ENCODE measurements at places on chromosomes 6 and 20. TPM values are rescaled to one million over a fixed set of nuclear protein-coding genes. Genes with fewer than 3 reads are reported as not detected.

GRCh38 chr6:14396392-14396791 lies 278.8 kb downstream of the CD83 start:
- H3K27ac ChIP-seq: no peak overlapping the region
- H3K4me3 ChIP-seq: no peak overlapping the region
- no peaks in the 10 kb centered on the region for H3K36me3 ChIP-seq
- DNase-seq: no peak

DNA sequence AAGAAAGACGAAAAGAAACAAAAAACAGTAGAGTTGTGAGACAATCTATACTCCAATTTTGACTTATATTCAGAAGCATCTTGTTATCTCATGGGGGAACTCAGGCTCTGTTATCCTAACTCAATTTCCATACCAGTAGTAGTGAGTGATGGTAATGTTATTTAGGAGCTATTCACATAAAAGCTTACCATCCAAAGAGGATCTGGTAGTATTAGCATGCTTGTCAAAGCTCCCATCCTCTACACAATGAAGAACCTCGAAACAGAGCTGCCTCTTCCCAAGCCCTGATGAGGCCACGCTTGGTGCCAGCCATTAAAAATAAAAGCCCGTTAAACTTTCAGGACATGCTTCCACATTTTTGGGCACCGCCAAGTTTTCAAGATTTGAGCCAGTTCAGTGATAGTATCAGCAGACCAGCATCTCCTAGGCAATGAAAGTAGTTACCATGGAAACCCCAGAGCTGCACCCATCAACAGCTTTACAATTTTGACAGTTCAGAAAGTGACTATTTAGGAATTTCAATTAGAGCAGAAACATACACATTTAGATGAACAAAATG lies 173.3 kb downstream of the CD83 start:
- no peaks in the 10 kb centered on the region for H3K27me3 ChIP-seq
- H3K4me3 ChIP-seq: no peak overlapping the region
- no peaks in the 10 kb centered on the region for H3K36me3 ChIP-seq
- peaks cover 6% of the 10 kb centered on the region for H3K4me1 ChIP-seq

DNA sequence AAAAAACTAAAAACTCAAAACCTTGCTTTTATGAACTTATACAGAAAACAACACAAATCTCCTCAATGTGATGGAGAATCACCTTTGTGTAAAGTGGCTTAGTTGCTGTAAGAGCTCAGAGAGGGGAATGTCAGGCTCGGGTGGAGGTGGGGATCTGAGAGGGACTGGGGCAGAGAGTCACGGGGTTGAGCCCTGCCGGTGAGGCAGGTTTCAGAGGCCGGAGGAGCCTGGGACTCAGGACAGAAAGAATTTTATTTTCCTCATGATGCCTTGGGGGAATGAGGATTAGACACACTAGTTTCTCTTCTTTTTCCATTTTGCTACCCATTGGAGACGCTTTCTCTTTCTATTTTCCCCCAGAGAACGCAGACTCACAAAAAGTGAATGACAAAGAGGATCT lies 252.3 kb upstream of the FOXQ1 start:
- no peaks in the 10 kb centered on the region for H3K36me3 ChIP-seq
- H3K27me3 ChIP-seq: no peaks in the 10 kb centered on the region
- DNase-seq: no peak

GRCh38 chr6:106048336-106048735 lies 37.8 kb upstream of the PRDM1 start:
- no peaks in the 10 kb centered on the region for H3K27me3 ChIP-seq
- no peak overlapping the region for H3K27ac ChIP-seq
- no peak overlapping the region for H3K4me3 ChIP-seq
- no peak for DNase-seq
- no peaks in the 10 kb centered on the region for H3K36me3 ChIP-seq

DNA sequence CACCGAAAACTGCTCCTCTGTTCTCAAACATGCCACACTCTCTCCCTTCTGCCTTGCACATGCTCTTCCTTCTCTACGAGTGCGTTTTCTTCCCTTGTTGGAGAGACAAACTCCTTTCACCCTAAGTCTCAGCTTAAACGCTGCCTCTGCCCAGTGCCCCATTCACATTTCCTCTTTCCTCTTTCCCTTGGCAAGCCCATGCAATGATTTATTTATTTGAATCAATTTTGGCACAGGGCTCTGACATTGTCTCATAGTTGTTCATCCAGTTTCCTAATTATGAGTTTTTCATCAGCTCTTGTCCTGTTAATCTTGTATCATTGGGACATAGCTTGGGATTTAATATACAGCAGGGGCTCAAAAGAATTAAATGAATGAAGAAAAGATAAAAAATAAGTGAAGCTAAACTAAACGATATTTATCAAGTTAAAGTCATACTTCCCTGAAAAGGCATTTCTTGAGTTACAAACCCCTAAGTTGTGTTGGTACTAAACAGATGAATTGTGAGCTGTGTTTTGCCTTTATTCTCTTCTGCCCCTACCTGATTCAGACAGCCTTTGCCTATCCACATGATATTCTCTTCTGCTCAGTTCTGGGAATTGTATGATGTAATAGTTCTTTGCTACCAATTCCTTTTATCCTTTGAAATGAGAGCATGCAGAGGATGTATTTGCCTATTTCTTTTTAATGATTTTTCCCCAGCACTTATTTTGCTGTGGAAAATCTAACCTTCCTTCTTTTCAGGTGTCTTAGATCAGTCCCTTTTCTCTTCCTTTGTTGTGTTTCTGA lies 704.4 kb downstream of the UTRN start:
- no peaks in the 10 kb centered on the region for H3K36me3 ChIP-seq
- H3K4me3 ChIP-seq: no peak overlapping the region
- H3K27me3 ChIP-seq: no peaks in the 10 kb centered on the region
- no peaks in the 10 kb centered on the region for H3K4me1 ChIP-seq

FAM110A gene
- 17.9 TPM for total RNA-seq

OPRM1 gene
- total RNA-seq: not detected

MAS1 gene
- total RNA-seq: not detected

THBS2 gene
- total RNA-seq: 35.4 TPM

All from lung (tissue), 17 donors.